Urothelium cell line (cell line): ENCODE measurements at places on chromosomes 6 and 20.
A peak's percentile ranks its signal among the peaks of the same experiment; 100 is the strongest.

- DNase-seq: no peak
Observed at GRCh38 chr6:7198833-7199800, 91.4 kb downstream of the RREB1 start.

- DNase-seq: no peak
Observed at GRCh38 chr6:166251655-166252054, 56.5 kb downstream of the PRR18 start.

GRCh38 chr6:36266913-36267644, 2.8 kb upstream of the PNPLA1 start:
- no peak for DNase-seq

GRCh38 chr6:97702248-97702647, 419.2 kb upstream of the MMS22L start:
- no peak for DNase-seq

DNA sequence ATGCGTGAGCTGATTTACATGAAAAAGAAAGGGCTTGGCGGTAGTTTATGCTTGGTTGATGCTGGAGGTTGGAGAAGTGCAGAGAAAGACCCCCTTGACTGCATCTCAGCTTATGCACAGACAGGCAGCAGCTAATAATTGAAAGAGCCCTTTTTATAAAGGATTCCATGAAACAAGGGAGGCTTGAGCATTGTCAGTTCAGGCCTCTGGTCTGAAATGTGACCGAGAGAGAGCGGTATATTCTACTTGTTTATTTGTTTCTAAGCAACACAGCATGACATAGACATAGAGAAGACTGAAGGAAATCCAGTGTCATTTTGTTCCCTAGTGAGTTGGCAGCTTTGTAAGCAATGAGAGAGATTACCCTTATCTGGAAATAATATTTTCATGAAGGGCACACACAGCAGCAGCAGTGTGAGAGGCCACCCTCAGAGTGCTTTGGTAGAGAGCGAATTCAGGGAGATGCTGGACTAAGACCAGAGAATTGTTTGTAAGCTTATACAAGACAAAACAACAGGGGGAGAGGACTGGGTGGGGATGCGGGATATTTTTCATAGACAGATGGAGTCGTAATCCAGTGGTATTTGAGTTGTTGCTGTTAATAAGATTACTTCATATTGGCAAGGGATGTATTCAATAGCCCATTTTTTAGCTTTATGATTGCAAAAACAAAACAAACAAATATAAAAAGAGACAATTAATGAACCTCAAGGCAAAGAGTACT, 34.6 kb upstream of the LAMA2 start:
- DNase-seq: no peak

DNA sequence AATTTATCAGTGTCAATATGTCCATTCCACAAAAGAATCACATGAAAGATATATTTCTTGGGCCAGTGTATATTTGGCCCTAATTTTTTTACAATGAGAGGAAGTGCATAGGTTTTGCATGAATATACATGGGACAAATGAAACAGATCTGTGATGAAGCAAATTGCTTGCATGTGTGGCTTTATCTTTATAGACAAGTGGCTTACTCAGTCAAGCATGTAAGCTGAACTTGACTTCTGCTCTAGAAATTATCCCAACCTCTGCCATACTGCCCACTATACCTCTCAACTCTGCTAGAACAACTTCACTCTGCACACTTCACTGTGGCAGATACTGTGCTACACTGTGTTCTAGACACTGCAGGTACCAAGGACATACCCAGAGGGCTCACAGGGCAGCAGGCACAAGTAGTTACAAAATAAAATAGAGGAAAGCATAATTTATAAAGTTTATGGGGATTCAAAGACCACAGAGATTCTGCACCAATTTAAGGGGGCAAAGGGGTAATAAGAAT, 349.2 kb upstream of the HSF2 start:
- DNase-seq: no peak

DNA sequence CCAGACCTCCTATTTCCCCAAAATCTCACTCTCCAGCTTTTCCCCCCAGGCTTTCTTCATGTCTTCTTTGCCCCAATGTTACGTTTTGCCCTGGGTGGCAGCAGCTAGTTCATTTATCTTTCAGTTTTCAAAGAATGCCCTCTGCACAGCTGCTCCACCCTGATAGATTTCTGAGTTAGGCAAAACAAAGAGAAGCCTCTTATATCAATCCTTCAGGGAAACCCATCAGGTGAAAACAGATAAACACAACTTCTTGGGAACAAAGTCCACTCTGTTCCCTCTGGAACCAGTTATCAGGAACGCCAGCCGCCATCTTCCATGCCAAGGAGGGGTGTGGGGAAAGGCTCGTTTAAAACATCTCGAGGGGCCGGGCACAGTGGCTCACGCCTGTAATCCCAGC, 34.0 kb downstream of the ZBTB9 start:
- no peak for DNase-seq

DNA sequence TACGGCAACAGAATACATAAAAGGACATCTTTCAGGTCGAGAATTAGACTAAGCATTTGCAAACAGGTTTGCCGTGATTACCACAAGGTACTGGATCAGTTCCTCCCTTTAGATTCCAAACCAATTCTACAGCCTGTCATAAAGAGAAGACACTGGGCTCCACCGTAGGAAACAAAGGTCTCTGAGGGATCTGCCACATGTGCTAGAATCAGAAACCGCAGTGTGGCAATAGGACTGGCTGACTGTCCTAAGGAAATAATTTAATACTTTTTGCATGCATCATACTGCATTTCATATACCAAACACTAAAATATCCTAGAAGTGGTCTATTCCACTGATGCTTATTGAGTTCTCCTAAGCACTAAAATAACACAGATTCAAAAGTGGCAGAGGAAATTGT, 59.2 kb downstream of the POPDC3 start:
- no peak for DNase-seq

GRCh38 chr6:106637717-106638341, 8.5 kb downstream of the QRSL1 start:
- DNase-seq: no peak

DNA sequence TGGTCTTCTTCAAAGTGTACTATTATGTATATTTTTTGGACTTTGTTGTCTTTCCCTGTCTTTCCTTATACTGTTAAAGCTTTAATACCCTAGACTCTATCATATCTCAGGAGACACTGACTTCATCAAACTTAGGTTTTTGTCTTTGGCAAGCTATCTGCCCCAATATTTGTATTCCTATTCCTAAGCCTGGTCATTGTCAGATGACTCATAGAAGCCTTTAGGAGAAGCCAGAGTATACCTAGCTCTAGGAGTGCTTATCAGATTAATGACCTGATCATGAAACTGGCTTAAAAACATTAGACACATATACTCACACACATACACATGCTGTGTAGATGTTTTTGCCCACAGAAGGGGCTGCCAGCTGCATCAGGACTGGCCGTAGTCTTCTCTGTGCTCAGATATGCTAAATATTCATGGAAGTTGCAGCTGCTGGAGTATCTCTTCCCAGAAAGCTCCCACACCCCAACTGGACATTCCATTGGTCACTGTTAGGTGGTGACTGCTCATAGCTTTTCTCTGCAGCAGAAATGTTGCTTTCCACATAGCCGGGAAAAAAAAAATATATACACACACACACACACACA, 102.0 kb downstream of the ANKS1A start:
- no peak for DNase-seq

DNA sequence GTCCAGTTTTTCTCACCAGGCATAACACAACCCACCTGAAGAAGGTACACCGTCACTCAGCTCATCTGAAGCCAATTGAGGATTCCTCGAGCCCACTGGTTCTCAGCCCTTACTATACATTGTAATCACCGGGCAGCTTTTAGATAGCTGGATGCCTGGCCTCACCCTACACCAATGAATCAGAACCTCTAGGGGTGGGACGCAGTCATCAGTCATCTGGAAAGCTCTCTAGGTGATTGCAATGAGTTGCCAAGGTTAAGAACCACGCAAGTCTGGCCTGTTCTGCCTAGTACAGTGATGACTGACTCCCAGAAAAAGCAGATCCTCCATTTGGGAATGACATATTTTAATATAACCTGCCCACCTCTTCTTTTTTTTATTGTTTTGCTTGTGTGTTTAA, 41.1 kb downstream of the MC3R start:
- no peak for DNase-seq

DNA sequence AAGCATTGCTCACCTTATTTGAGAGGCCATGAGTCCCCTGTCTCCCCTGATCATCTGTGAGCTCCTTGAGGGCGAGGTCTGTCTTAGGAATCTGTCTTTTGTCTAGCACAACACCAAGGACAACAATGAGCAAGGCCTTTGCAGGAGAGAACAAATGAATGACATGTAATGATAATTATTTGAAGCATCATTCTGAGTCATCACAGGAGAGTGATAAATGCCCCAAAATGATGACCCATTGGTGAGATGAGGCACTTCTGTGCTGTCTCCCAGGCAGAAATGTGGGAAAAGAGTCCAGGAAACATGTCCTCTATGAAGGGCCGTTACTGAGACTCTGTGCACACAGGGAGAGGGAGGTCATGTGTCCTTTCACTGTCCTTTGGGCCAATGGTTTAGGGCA, 105.2 kb upstream of the LRFN2 start:
- no peak for DNase-seq

DNA sequence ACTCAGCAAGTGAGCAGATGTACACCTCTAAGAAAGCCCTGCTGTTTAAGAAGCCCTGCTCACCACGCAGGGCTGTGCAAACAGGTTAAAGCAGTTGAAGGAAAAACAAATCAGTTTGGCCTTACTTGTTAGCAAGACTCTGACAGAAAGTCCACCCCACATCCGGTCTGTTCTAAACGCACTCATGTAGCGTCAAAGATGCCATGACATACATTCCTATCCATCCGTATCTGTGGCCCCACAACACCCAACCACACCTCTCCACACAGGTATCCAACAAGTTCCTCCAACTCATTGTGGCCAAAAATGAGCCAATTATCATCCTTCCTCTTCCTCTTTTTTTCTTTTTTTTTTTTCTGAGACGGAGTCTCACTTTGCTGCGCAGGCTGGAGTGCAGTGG, 22.8 kb upstream of the RAB22A start:
- no peak for DNase-seq

DNA sequence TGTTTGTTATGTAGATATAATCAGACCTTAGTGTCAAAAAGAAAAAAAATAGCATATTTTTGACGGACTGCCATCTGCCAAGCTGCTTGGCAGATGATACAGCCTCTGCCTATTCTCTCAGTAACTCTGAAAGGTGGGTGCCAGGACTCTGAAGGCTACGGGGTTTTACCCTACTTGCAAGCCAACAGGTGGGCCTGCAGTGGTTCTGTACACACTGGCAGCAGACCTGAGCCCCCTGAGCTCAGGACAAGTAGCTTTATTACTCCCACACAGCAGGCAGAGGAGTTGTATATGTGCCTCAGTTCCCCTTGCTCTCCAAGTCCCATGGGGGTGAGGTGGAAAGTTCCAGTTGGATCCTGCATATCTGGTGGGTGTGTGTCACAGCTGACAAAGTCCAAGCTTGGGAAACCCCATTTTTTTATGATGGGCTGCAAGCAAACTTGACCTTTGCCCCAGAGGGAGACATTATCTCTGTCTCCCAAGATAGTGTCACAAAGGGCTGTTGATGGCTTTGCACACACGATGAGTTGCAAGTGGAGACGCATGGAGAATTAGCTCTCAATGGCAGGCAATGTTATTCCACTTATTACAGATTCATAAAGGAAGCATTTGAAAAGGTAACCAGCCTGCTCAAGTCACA, 20.5 kb upstream of the AFDN start:
- no peak for DNase-seq

DNA sequence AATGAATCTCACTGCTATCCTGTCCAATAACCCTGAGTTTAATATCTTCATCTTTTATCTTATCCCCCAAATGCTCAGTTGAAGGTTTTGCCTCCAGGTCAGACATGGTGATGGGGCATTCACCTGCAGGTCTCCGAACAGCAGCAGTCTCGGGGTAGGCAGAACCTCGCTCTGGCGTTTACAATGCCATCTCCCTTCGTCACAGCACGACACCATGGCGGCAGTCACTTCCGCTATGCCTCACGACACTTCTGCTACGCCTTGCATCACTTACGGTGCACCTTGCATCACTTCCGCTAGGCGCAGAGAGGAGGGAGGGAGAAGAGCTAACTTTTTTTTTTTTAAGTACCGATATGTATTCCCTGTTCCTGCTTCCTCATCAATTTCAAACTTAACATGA, 194.9 kb downstream of the BCAS1 start:
- DNase-seq: no peak

GRCh38 chr20:59933296-59933848, at the start of gene SYCP2:
TSS of gene SYCP2 (minus strand) at chr20:59933637. CDS start at chr20:59922413, 11,224 bp downstream.
- DNase-seq: peak; percentile 73

- DNase-seq: no peak
Observed at GRCh38 chr20:34058831-34059230, 53.2 kb downstream of the EIF2S2 start.

DNA sequence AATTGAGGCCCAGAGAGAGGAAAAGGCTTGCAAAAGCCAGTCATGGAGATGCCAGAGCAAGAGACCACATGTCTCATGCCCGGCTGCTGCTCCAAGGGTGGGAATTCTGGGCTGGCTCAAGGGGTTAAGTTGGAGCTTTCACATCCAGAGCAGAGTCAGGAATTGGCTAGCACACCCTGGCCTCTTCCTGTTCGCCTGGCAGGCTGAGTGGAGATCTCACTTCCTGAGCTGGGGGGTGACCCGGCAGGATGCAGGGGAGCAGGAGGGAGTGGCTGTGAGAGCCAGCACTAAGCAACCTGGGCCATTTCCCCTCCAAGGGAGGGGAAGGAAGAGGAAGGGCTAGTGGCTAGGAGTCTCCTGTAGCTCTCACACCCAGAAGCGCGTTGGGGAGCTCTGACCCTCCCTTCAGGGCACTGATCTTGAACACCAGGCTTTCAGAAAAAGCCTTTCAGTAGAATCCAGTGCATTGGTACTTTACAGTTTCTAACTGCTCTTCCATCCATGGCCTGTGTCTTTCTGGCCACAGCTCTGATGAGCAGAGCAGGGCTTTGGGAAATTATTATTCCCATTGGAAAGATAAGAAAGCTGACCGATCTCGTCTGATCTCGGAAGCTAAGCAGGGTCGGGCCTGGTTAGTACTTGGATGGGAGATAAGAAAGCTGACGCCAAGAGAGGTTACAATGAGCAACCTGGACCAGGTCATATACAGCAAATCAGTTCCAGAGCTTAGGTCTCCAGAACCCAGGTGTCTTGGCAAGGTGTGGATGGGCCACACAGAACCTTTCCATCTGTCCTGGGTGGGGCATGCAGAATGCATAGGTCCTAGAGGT, 2.2 kb upstream of the CCM2L start:
- no peak for DNase-seq

DNA sequence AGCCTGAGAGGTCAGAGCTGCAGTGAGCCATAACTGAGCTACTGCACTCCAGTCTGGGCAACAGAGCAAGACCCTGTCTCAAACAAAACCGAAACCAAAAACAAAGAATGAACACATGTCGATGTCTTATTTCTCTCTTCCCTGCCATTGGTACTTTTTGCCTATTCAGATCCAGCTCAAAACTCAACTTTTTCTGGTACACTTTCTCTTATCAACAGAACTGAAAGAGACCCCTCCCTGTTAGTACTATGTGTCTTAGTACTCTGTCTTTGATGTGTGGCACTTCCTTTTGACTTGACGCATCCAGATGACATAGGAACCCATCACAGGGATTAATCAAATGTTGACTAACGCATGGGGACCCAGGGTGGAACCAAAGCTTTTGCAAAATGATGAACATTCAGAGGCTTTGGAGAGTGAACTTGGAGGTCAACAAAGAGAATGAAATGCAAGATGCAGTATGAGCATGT, 44.8 kb downstream of the AKAP12 start:
- no peak for DNase-seq
